ENCODE measurements at places on chromosomes 5 and 9. TPM values are rescaled to one million over a fixed set of nuclear protein-coding genes. Genes with fewer than 3 reads are reported as not detected.

GRCh38 chr5:44454002-44454401 lies 64.8 kb upstream of the FGF10 start:
- no peak overlapping the region for H3K27ac ChIP-seq
- H3K27me3 ChIP-seq: no peaks in the 10 kb centered on the region
- H3K36me3 ChIP-seq: no peaks in the 10 kb centered on the region
- H3K4me3 ChIP-seq: no peak overlapping the region
- DNase-seq: no peak

SNAPC4 gene
- total RNA-seq: 16.4 TPM

GRCh38 chr5:163489055-163489744 lies 16.2 kb upstream of the MAT2B start:
- no peaks in the 10 kb centered on the region for H3K27me3 ChIP-seq
- peaks cover 2% of the 10 kb centered on the region for H3K36me3 ChIP-seq
- no peak for DNase-seq

GRCh38 chr5:57368010-57368409 lies 114.6 kb downstream of the ACTBL2 start:
- H3K27ac ChIP-seq: no peak overlapping the region
- H3K4me3 ChIP-seq: no peak overlapping the region
- no peak for DNase-seq
- H3K36me3 ChIP-seq: no peaks in the 10 kb centered on the region
- peaks cover 2% of the 10 kb centered on the region for H3K27me3 ChIP-seq
- no peaks in the 10 kb centered on the region for H3K4me1 ChIP-seq

- no peaks in the 10 kb centered on the region for H3K36me3 ChIP-seq
- no peaks in the 10 kb centered on the region for H3K4me1 ChIP-seq
- no peaks in the 10 kb centered on the region for H3K27me3 ChIP-seq
Measured at GRCh38 chr5:38642189-38642911, 85.9 kb upstream of the LIFR start.

GRCh38 chr5:170885809-170886208 lies 24.0 kb downstream of the RANBP17 start:
- no peak for DNase-seq
- H3K36me3 ChIP-seq: no peaks in the 10 kb centered on the region
- H3K27ac ChIP-seq: no peak overlapping the region

DNA sequence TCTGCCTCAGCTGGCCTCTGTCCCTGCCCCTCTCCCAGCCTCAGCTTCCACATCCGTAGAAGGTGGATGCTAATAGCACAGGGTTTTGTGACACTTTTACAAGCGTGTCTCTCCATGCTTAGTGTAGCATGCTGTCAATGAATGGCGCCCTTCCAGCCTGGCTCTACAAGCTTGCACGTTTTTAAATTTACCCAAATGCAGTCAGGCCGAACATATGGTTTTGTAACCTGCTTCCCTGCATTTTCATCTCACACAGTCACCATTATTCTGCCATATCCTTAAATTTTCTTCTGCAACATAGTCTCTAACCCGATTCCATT lies 28.8 kb downstream of the FAM163B start:
- no peaks in the 10 kb centered on the region for H3K4me1 ChIP-seq
- DNase-seq: no peak
- H3K27ac ChIP-seq: no peak overlapping the region
- no peaks in the 10 kb centered on the region for H3K36me3 ChIP-seq
- peaks cover 31% of the 10 kb centered on the region for H3K27me3 ChIP-seq
- H3K4me3 ChIP-seq: no peak overlapping the region

OSMR gene
- 0.35 TPM for total RNA-seq

DNA sequence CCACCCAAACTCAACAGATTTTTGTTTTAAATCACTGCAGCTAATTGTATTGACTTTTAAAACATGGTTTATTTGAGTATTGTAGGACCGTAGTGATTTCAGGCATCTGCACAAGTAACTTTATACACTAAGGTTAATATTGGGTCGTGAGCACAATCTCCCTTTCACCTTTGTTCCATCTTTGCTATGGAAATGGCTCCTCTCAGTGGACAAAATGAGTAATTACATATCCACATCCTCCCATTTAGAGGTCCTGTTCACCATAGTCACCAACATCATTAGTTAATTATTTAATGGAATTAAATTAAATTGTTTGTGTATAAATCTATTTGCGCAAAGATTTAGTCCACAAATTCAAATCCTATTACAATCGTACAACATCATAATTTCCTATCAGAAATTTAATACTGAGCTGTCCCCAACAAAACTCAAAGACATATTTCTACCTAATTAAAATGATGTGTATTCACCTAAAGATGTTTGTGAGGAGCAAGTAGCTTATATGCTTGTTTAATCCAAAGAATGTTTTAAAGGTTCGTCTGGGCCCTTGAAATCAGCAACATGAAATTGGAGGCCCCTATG lies 173.0 kb upstream of the DAPK1 start:
- DNase-seq: peak; percentile 5
- H3K27ac ChIP-seq: no peak overlapping the region
- H3K36me3 ChIP-seq: no peaks in the 10 kb centered on the region
- no peaks in the 10 kb centered on the region for H3K4me1 ChIP-seq
- H3K4me3 ChIP-seq: no peak overlapping the region

DNA sequence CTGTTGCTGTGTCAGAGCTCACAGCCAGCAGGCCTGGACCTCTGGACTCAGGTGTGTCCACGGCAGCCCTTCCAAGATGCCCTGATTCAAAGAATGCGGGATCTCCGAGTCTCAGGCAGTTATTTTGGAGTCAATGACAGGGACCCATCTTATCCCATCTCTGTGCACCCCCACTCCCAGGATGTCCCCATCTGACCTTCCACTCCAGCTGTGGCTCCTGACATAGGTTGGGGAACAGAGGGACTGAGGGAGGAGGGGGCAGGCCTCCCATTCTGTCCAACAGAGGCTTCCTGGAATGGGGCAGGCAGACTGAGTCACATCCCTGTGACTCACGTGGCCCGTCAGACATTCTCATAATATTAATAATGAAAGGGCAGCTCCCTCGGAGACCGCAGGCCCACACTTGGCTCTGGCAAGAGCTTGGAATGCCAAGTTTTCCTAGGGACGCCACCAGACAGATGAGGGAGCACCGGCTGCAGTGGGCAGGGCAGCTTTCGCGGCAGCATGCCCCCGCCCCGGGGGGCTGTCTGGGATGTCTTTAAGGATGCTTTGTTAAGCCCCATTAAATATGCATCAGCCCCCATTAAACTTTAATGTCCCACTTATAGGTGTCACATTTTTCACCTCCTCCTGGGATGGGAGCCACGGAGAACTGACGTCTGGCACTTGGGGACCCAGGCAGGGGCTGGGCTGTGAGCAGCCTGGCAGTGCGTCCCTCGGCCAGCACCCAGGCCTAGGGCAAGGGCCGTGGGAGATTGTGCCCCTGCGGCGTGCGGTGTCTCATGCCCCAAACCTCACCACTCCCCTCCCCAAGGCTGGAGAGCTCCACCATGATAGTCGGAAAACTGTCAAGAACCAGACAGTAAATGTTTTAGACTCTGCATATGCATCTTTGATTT lies 23.6 kb upstream of the FIBCD1 start:
- no peak overlapping the region for H3K27ac ChIP-seq
- no peaks in the 10 kb centered on the region for H3K36me3 ChIP-seq
- no peaks in the 10 kb centered on the region for H3K4me1 ChIP-seq
- no peak for DNase-seq
- no peaks in the 10 kb centered on the region for H3K27me3 ChIP-seq

- H3K27ac ChIP-seq: no peak overlapping the region
- DNase-seq: no peak
- no peaks in the 10 kb centered on the region for H3K4me1 ChIP-seq
- H3K36me3 ChIP-seq: no peaks in the 10 kb centered on the region
- H3K4me3 ChIP-seq: no peak overlapping the region
Measured at GRCh38 chr9:110266795-110267194, 10.5 kb upstream of the TXN start.

GRCh38 chr5:80355686-80356085 lies 35.9 kb downstream of the SPZ1 start:
- no peak overlapping the region for H3K4me3 ChIP-seq
- H3K36me3 ChIP-seq: no peaks in the 10 kb centered on the region
- H3K4me1 ChIP-seq: no peaks in the 10 kb centered on the region
- H3K27me3 ChIP-seq: no peaks in the 10 kb centered on the region
- DNase-seq: no peak
- no peak overlapping the region for H3K27ac ChIP-seq

PCDHGA11 gene
- total RNA-seq: 3.4 TPM

CCNI2 gene
- 3.4 TPM for total RNA-seq

- H3K27me3 ChIP-seq: no peaks in the 10 kb centered on the region
- no peak overlapping the region for H3K27ac ChIP-seq
- no peak for DNase-seq
- H3K4me3 ChIP-seq: no peak overlapping the region
- no peaks in the 10 kb centered on the region for H3K4me1 ChIP-seq
Measured at GRCh38 chr9:84303061-84303460, 37.5 kb downstream of the SLC28A3 start.

Measured in GM12878 (cell line).